ENCODE measurements at places on chromosomes 7 and 10. TPM values are rescaled to one million over a fixed set of nuclear protein-coding genes. Genes with fewer than 3 reads are reported as not detected.

GRCh38 chr10:76352300-76352699, 920.9 kb downstream of the LRMDA start:
- DNase-seq: no peak

DNA sequence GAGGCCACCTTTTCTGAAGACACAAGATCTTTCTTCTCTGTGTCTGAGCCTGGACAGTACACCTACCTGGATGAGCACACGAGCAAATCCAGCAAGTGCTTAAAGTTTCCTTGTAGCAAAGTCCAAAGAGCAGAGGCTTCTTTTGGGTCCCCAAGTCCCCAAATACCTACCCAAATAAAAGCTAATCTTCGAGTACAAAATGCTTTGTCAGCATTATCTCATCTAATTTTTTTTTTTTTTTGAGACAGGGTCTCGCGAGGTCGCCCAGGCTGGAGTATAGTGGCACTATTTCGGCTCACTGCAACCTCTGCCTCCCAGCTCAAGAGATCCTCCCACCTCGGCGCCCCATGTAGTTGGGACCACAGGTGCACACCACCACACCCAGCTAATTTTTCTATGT, 24.6 kb downstream of the MYOF start:
- no peak for DNase-seq

- DNase-seq: peak; percentile 72
Measured at GRCh38 chr7:131111081-131111576, 216.5 kb upstream of the MKLN1 start.

DNA sequence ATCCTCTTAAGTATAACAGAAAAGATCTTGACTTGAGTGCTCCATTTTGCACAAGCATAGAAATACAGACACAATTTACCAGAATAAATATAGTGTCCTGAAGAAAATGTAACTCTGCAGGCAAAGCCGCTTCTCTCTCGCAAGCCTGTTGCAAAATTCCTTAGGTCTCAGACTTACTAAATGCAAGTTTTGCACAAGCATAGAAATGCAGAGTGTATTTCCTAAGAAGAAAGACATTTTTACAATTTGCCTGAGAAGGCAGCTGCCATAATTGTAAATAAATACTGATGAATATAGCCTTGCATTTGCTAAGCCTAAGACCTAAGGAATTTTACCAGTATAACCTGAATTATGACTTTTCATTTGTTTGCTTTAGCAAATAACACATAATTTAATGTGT, 67.1 kb downstream of the AGMO start:
- no peak for DNase-seq

DNA sequence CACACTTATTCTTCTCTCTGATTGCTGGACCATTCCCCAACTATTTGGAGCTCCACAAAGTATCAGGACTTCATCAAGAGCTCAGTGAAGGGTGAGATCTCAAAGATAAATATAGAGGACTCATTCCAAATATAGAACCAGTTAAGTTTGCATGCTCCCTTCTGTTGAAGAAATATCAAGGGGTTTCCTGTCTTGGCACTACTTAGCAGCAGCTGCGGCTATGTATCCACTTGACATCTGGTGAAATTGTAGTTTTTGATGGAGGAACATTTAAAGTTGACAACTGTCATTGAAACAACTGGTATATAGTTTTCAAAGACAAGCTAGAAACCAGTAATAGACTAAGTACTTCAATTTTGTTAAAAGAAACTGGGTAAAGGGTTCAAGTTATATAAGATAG, 1.0 kb upstream of the SPAG6 start:
- no peak for DNase-seq

GRCh38 chr10:29189256-29189655, 99.6 kb upstream of the LYZL1 start:
- no peak for DNase-seq

DNA sequence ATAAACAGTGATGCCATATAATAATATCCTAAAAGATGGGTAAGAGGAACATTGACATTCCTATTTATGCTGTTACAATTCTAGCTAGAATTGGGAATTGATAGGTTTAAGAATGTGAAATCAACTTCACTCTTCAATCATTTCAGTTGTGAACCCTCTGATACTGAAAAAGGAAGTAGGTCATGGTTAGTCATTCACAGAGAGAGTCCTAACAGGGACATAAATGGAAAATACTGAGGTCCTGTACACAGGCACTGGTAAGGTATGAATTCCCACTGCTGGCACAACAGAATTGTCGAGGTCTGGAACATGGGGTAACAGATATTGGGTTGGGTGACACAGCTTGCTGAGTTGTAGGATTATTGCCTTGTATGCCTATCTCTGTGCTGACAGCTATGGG, 289.4 kb upstream of the LRRN3 start:
- DNase-seq: no peak

- DNase-seq: no peak
Measured at GRCh38 chr10:11403116-11403515, 208.3 kb downstream of the USP6NL start.

DNA sequence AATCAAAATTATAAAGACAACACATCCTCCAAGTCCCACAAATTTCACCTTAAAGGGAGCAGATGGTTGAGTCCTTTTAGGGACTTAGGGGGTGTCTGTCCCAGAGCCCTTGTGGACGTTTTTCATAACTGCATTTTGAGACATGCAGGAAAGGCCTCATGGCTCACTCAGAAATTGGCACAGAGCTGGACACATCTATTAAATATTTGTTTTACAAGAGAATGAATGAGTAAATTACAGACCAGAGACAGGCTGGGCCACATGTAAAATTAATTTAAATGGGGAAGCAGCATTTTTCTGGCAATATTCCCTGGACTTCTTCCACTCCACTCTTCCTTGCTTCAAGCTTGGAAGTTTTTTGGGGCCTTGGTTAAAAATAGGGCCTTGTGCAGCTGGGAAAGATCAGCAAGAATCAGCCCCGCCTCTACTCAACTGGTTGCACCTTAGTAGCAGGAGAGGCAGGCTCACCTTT, 20.0 kb downstream of the LAMB1 start:
- DNase-seq: no peak

GRCh38 chr10:116915340-116915739, 66.0 kb downstream of the ENO4 start:
- DNase-seq: no peak

DNA sequence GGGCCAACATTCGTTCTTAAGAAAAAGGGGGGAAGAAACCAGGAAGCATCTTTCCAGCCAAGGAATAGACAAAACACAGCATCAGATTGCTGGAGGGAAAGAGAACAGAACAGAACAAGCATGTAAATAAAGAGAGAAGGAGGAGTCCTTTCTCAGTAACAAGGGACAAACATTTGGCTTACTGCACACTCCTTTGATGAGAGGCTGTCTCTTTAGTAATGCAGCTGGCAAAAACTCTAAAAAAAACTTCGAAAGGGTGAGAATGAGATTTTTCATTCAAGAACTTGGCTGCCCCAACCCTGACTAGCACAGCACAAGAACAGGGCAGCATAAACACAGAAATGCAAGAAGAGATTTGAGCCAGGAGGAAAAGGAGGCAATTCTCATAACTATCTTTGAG, 38.9 kb upstream of the IL6 start:
- DNase-seq: no peak

- DNase-seq: peak; percentile 64
Measured at GRCh38 chr10:29926693-29927048, 132.7 kb downstream of the JCAD start.

GRCh38 chr7:90551036-90551435, 45.1 kb upstream of the CDK14 start:
- no peak for DNase-seq

DNA sequence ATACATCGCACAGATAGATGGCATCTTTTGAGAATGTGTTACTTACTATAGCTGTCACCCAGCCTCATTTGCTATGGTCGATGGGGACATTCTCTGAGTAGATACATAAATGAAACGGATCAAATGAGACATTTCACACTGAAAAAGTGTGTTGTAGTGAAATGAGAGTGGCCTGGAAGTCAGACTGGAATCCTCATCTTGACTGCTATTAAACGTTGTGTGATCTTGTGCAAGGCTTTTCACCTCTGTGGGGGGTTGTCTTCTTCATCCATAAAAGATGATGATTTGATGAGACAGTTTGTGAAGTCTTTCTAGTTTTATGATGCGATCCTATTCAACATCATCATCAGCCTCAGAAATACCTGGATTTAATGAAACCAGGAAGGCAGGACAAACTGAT, 155.4 kb upstream of the MYO3A start:
- DNase-seq: no peak

GRCh38 chr10:3208481-3209406, 36.2 kb upstream of the PITRM1 start:
- DNase-seq: no peak

- DNase-seq: no peak
Measured at GRCh38 chr10:3476186-3476585, 303.6 kb upstream of the PITRM1 start.

The SEC23IP gene
- 89.9 TPM for total RNA-seq

The LRRC17 gene
- total RNA-seq: 9.2 TPM

The THSD7A gene
- total RNA-seq: 0.64 TPM

The MAP3K8 gene
- total RNA-seq: 4.5 TPM
